Thoracic aorta (tissue), 2 donors: ENCODE measurements at places on chromosomes 7 and 10.

DNA sequence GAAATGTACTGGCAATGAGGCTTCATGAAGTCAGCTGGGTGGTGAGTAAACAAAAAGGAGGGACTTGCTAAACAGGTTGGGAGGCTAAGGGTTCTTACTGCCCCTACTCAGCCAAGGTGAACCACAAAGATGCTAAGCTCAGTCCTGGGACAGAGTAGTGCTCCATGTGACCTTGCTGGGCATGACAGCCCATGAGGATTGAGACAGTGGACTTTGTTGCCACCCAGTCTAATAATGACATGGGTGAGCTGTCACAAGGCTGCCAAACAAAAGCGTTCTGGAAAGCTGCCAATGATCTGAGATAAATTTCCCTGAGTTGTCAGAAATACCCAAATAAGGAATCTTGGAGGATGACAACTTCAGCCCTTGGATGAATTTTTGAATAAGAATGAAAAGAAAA, 75.2 kb downstream of the CLEC2L start:
- DNase-seq: no peak

- no peak for DNase-seq
Observed at GRCh38 chr7:124031919-124032318, 948 bp downstream of the TMEM229A start.

- DNase-seq: no peak
Observed at GRCh38 chr7:156192921-156193320, 380.7 kb upstream of the SHH start.

- DNase-seq: peak; percentile 36
Observed at GRCh38 chr10:77501152-77501845, 136.3 kb downstream of the KCNMA1 start.
